Retina (tissue), 1 donor: ENCODE measurements at places on chromosomes 4 and X.

DNA sequence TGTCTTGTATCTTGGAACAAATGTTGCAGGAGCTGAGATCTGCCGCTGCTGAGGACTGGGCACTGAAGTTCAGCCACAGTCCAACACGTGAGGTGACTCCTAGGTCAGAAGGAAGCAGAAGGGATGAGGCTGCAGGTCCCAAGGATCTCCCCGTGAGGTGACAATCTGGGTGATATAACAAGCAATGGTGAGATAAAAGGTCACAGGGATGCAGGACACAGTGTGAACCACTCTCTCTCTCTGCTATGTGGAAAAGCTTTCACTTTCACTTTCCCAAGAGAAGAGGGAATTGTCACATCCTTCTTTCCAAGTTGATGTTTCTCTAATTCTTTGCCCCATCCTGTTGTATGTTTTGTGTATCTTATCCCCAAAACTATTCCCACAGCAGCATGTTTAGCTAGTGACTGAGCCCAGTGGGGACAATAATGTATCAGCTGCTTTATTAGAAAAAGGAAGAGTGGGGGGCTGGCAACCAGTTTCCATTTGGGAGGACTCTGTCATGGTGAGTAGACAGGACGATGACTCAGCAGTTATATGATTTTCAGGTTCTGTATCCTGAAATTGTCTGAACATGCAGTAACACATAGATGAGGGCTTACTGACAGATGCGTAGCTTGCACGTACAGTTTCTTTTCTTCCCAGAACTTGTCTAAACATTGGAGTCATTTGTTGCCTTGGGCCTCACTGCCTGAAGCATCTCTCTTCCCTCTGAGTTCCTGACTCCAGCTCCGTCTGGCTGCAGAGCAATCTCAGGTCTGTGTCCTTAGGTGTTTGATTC lies 1415.8 kb upstream of the TENM3 start:
- DNase-seq = peak; percentile 32

GRCh38 chr4:53608649-53609048 lies 17.4 kb upstream of the LNX1 start:
- DNase-seq = no peak

DNA sequence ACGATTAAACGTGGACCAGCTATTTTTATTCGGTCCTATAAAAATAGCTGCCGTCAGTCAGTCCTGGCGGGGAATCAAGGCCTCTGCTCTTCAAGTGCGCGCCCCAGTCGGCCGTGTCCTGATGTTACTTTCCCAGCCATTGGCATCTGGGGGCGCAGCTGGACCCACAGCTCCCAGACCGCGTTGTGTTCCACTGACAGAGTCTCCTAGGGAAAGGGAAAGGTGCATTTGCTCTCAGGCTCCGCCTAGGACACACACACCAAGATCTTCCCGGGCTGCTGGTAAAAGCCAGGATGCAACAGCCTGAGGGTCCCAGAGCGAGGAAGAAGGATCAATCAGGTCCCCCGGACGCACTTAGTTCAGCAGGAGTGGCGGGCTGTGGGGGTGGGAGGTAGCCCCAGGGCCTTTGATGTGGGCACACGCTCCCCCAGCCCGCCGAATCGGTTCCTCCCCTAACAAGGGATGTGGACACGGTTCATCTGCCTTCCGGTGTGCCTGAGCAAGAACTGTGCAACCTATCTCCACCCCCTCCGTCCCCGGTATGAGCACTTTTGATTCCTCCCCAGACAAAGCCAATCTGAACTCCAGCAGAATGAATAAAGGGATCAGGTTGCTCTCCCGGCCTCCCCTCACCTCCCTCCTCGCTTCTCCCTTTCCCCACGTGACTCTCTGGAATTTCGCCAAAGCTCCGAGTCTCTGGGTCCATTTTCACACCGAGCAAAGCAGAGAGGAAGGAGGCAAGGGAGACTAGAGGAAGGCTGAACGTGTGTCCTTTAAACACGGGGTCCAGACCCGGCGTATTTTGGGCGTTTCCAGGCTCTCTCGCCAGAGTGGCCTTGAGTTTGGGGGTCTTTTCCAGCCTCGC lies 626 bp upstream of the FRAS1 start:
- DNase-seq = peak; percentile 88

DNA sequence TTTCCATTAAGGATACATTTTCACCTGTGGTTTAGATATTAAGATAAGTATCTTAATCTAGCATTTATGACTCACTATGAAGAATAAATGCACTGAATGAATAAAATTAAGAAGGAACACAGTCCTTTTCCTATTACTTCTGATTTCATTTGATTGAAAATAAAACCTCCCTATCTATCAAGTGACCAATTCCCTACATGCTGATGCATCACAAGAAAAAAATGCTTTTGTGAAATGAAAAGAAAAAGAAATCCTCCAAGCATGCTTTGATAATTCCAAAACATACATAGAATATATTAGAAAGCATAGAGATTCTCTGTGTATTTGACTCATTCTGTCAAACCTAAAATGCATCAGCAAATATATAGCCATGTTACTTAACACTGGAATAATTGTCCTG lies 37.1 kb downstream of the PCDH10 start:
- DNase-seq = no peak

DNA sequence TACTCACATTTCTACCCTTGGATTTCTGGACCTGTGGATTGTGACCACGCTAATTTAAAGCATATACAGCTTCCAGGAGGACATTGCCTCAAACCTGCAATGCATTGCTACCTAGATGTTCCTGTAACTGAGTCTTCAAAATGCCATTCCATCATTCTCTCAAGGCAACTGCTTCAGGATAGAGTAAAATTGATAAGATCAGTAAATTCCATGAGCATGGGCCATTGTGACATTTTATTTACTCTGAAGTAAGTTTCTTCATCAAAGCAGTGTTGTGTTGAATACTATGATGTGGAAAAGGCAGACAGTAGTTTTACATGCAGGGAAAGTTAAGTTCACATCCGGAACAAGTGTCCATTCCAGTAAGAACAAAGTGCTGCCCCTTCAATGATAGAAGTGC lies 991.0 kb downstream of the ARAP2 start:
- no peak for DNase-seq

- DNase-seq = no peak
Measured at GRCh38 chr4:122195718-122196117, 43.6 kb downstream of the BLTP1 start.

- no peak for DNase-seq
Measured at GRCh38 chrX:108025954-108026600, 18.8 kb upstream of the VSIG1 start.

DNA sequence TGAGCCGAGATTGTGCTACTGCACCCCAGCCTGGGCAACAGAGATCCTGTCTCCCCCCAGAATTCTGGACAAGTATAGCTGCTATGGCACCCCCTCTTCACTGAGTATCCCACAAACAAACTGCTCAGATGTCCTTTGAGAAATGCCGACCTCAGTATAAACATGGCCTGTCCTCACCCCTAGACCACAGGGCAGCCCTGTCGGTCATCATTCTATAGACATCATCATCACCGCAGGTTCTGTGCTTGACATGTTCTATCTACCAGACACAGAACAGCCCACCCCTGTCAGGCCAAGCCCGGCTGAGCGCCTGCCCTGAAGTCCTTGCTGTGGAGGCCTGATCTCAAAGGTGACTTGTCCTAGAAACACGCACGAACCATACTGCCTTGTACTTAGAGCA lies 232.9 kb downstream of the DHRSX start:
- no peak for DNase-seq

DNA sequence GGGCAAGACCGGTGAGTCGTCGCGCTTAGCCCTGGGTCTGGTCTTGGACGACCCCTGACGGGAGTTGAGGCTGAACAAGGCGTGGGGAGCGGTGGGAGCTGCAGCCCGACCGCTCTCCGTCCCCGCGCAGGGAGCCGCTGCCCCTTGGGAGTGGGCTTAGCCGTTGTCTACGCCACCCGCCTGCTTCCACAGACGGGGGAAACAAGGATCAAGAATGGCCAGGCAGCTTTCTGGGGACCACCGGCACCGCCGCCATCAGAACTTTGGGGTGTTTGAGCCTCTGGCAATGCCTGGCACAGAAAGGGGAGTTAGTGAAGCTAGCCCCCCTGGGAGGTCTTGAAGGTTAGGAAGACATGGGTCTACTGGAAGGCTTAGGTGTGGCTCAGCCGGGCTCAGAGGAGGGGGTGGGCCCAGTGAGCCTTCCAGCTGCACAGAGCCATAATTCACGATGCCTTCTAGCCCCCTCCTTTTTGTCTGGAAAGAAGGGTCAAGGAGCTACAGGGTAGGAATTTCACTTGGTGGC lies 583 bp downstream of the RASL11B start:
- DNase-seq = no peak

- DNase-seq = no peak
Measured at GRCh38 chr4:15427161-15427560, 672 bp upstream of the C1QTNF7 start.

- no peak for DNase-seq
Measured at GRCh38 chrX:23779025-23779424, 3.9 kb upstream of the SAT1 start.
